Activated CD4-positive, alpha-beta memory T cell treated with anti-CD3 and anti-CD28 coated beads for 36 hours (primary cell): ENCODE measurements at places on chromosomes 4 and X. TPM values are rescaled to one million over a fixed set of nuclear protein-coding genes. Genes with fewer than 3 reads are reported as not detected.

Gene HTRA3
- total RNA-seq, result not detected

Gene USP17L26
- total RNA-seq, result not detected

Gene GPRASP3
- total RNA-seq, result 1.3 TPM

Gene RAI2
- 0.43 TPM for total RNA-seq

Gene TCEAL5
- not detected for total RNA-seq

Gene PNPLA4
- 10.2 TPM for total RNA-seq

Gene VGLL1
- not detected for total RNA-seq

Gene HSFX4
- total RNA-seq, result not detected

Gene L1CAM
- 1.3 TPM for total RNA-seq

Gene TCEAL4
- total RNA-seq, result 13.3 TPM

GRCh38 chr4:152935631-152936445 lies at the start of gene FHDC1:
TSS of gene FHDC1 (plus strand) at chr4:152936323. CDS start at chr4:152943058, 6,735 bp downstream.
- DNase-seq, result peak; percentile 31

- DNase-seq, result no peak
These were observed 89.2 kb upstream of the TAPT1 start for GRCh38 chr4:16315456-16315855.

- DNase-seq, result no peak
These were observed 66.9 kb downstream of the KLHL13 start for GRCh38 chrX:118049713-118050112.

DNA sequence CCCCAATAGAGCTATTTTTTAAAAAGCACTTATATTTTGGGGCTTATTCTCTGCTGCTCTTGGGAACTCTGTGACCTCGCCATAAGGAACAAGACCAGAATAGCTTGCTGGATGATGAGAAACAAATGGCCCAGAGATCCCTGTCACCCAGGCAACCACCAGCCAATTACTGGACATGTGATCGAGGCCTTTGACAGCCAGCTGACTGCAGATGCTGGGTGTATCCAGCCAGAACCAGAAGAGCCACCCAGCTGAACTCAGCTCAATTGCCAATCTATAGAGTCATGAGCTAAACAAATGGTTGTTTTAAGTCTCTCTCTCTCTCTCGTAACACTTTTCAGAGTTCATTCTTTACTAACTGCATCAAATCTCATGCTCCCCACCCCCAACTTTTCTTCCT lies 24.4 kb upstream of the CITED1 start:
- no peak for DNase-seq

DNA sequence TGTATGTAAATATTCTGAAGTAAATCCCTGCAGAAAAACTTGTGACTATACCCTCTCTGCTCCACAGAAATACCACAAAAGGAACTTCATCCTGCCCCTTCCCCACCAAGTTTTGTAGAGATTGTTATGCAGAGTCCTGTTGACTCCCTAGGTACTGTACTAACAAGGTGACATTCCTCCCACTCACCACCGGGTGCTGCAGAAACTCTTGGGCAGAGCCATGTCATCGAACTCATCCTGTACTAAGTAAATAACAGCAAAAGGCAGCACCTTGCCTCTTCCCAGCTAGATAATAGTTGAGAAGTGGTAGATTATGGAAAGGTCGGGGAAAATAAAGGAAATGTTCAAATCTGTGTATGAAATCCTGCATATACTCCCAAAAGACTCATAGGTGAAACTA lies 233.3 kb downstream of the STPG2 start:
- DNase-seq, result no peak

GRCh38 chr4:125042041-125042440 lies 272.7 kb upstream of the FAT4 start:
- DNase-seq, result no peak

DNA sequence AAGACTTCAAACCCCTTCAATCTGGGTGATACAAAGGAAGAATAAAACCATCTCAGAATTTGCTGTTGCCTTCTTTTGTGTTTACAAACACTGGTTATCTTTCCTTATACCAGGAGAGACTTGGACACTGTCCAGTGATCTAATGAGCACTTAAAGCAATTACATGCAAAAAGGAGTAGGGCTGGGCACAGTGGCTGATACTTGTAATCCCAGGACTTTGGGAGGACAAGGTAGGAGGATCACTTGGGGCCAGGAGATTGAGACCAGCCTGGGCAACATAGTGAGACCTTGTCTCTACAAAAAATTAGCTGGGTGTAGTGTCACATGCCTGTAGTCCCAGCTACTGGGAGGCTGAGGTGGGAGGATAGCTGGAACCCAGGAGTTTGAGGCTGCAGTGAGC lies 95.7 kb upstream of the DRD5 start:
- DNase-seq, result no peak

DNA sequence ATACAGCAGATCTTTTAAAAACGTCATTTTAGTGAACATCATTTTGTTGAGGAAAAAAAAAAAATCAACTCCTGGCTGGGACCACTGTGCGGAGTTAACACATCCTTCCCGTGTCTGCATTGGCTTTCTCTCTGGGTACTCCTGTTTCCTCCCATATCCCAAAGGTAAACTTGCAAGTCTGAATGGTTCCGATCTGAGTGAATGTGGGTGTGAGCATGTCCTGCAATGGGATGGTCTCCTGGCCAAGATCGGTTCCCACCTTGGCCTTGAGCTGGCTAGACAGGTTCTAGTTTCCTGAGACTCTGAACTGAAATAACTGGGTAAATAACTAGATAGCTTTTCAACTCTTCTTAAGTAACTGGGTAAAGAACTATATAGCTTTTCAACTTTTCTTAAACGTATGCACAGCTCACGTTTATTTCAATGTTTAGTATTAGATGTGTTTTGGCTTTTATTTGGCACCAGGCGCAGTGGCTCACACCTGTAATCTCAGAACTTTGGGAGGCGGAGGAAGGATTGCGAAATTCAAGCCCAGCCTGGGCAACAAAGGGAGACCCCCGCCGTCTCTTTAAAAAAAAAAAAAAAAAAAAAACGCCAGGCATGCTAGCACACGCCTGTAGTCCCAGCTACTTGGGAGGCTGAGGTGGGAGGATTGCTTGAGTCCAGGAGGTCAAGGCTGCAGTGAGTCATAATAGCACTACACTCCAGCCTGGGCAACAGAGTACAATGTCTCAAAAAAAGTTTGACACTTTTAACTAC lies 14.0 kb downstream of the RBMX start:
- no peak for DNase-seq

GRCh38 chr4:81466841-81467671 lies 4.7 kb downstream of the RASGEF1B start:
- peak; percentile 67 for DNase-seq
